Aorta (tissue), 5 donors: ENCODE measurements at places on chromosomes 11 and 22. TPM values are rescaled to one million over a fixed set of nuclear protein-coding genes. Genes with fewer than 3 reads are reported as not detected.

Gene BCO2
- polyA plus RNA-seq, result 13.0 TPM

Gene HRAS
- polyA plus RNA-seq, result 142 TPM

Gene GP1BB
- 8.1 TPM for polyA plus RNA-seq

Gene CTNND1
- polyA plus RNA-seq, result 31.6 TPM

Gene ABTB2
- 2.9 TPM for polyA plus RNA-seq

DNA sequence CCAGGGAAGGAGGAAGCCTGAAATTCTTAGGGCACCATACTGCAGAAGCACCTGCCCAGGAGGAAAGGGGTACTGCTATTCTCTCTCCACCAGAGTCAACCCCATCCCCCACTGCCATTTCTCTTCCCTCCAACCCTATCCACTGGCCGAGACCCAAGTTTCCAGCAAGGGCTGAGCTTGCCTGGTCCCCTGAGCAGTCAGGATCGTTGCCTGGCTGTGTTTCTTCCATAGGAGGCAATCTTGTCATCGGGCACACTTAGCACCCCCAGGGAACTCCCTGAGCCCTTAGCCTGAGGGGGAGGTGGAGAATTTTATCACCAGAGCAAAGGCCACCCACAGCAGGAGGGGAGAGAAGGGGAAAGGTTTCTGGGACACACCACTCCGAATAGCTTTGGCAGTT is 115.8 kb upstream of the NECTIN1 start:
- H3K36me3 ChIP-seq, result no peaks in the 10 kb centered on the region
- H3K27me3 ChIP-seq, result no peaks in the 10 kb centered on the region
- H3K4me1 ChIP-seq, result no peaks in the 10 kb centered on the region
- DNase-seq, result no peak
- no peak overlapping the region for H3K27ac ChIP-seq

- no peak overlapping the region for H3K4me3 ChIP-seq
- DNase-seq, result no peak
- H3K4me1 ChIP-seq, result no peaks in the 10 kb centered on the region
- no peaks in the 10 kb centered on the region for H3K27me3 ChIP-seq
- H3K36me3 ChIP-seq, result no peaks in the 10 kb centered on the region
Measured at GRCh38 chr11:331358-332060, 10.8 kb upstream of the IFITM3 start.

- H3K4me1 ChIP-seq, result no peaks in the 10 kb centered on the region
- no peak overlapping the region for H3K4me3 ChIP-seq
- no peak overlapping the region for H3K27ac ChIP-seq
- peaks cover 4% of the 10 kb centered on the region for H3K36me3 ChIP-seq
- peak; percentile 79 for DNase-seq
Measured at GRCh38 chr22:46791201-46791731, 28.8 kb downstream of the TBC1D22A start.

- no peak for DNase-seq
- H3K27ac ChIP-seq, result no peak overlapping the region
- H3K4me3 ChIP-seq, result no peak overlapping the region
- H3K4me1 ChIP-seq, result no peaks in the 10 kb centered on the region
- no peaks in the 10 kb centered on the region for H3K27me3 ChIP-seq
- no peaks in the 10 kb centered on the region for H3K36me3 ChIP-seq
Measured at GRCh38 chr11:106304274-106304673, 226.8 kb downstream of the AASDHPPT start.

DNA sequence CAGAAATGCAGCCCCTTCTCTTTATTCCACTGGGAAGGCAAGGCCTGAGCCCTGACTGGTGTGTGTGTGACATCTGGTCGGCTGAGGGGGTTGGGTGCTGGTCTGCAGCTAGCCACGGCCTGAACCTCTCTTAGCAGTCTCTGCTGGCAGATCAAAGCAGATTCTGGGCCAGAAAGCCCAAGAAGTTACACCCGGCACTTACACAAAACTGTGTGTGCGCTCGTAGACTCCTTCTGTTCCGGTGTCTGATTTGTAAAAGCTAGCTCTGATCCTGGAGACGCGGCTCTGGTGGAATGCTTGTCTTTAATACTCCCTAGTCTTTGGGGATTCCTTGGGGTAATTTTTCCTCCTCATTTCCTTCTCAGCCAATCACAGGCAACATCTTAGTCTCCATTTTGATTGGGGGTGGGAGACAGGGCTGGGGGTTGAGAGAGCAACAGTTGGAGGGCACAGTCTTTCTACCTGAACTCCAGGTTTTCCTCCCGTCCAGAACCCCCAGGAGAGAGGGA is 5.5 kb downstream of the PKNOX2 start:
- H3K4me3 ChIP-seq, result no peak overlapping the region
- H3K27ac ChIP-seq, result peak overlapping the region; percentile 66
- no peaks in the 10 kb centered on the region for H3K36me3 ChIP-seq
- no peaks in the 10 kb centered on the region for H3K4me1 ChIP-seq

DNA sequence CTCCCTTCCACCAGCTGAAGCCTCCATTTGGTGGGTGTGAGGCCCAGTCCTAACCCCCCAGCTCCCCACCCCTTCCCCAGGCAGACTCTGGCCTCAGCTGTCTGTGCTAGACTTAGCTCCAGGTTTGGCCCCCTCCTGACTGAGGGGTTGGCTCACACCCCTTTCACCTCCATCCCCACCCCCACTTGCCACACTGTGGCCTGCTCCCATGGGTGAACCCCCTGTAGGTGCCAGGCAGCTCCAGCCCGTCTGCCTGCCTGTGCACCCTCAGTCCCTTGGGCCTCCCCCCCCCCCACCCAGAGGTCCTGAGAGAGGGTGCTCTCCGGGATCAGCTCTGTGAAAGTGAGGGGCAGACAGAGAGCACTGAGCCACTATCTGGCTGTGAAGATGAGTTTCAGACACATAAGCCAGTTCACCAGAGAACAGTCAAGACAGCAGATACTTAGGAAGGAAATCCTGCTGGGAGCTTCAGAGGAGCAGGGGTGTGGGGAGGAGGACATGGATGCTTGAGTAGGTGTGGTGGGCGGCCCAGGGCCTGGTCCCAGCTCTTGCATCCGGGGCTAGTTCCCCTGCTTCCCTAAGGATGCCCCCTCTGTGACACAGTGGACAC is 36.2 kb downstream of the PPM1F start:
- no peaks in the 10 kb centered on the region for H3K36me3 ChIP-seq
- no peak for DNase-seq
- H3K27ac ChIP-seq, result no peak overlapping the region
- no peak overlapping the region for H3K4me3 ChIP-seq

GRCh38 chr11:130622141-130622542 is 173.7 kb downstream of the ADAMTS15 start:
- no peaks in the 10 kb centered on the region for H3K27me3 ChIP-seq
- H3K4me3 ChIP-seq, result no peak overlapping the region
- DNase-seq, result no peak
- H3K4me1 ChIP-seq, result no peaks in the 10 kb centered on the region
- no peak overlapping the region for H3K27ac ChIP-seq
- no peaks in the 10 kb centered on the region for H3K36me3 ChIP-seq

DNA sequence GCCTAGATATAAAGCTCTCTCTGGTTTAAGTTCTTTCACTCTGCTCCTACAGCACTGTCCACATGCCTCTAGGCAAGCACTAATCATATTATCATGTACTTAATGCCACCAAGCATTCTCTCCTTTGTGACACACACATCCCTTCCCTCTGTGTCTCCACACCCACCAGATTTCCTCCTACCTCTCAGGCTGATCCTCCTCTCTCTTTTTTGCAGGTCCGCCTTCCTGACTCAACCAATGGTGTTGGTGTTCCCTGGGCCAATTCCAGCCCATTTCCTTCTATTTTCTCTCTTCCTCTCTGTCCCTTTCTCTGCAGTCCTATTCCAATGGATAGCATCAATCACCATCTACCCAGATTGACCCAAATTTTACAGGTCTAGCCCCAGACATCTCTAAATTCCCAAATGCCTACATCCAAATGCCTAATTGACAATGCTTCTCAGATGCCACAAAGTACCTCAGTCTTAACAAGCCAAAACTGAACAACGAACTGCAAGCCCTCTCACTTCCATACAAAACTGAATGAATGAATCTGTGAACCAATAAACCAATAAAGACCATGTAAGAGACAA is 504 bp upstream of the ZNF215 start:
- H3K27me3 ChIP-seq, result no peaks in the 10 kb centered on the region
- DNase-seq, result no peak
- H3K27ac ChIP-seq, result peak overlapping the region; percentile 3
- peaks cover 4% of the 10 kb centered on the region for H3K4me1 ChIP-seq

- no peaks in the 10 kb centered on the region for H3K36me3 ChIP-seq
- H3K27ac ChIP-seq, result no peak overlapping the region
- H3K27me3 ChIP-seq, result no peaks in the 10 kb centered on the region
- no peak for DNase-seq
- no peak overlapping the region for H3K4me3 ChIP-seq
Measured at GRCh38 chr11:4370166-4370565, 2.0 kb upstream of the OR52B4 start.

DNA sequence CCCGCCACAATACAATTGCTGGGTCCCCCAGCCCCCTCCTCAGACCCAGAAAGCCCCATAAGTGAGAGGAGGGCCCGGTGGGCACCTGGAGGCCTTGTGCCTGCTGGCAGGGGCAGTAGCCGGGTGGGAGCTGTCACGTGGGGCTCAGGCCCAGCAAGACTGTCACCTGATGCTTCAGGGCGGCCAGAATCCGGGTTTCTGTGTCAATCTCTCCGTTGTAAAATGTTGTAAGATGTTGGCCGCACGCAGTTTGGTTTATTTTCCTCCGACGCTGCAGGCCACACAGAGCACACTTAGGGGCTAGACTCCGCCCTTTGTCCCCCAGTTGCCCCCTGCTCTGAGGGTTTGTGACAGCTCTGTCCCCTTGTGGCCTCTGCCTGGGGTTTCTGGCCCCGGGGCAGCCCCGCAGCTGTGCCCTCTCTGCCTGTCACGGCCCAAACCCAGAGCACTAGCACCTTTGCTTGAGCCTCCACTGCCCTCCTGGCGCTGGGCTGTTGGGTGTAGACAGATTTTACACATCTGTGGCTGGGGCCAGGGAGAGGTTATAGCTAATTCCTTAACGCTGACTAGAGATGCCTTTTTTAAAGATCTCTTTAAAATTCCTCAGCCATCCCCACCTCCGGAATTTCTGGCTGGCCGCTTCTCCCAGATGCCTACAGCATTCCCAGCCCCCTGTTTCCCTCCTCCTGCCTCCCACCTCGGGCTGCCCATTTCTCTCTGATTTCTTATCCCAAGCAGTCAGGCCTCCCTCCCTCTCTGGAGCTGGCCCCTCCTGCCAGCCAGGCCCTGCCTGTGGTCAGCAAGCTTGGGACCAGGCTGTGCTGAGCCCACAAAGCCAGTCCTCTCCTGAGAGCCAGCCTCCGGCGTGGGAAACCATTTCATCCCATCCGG is 3.2 kb upstream of the PRR5 start:
- DNase-seq, result no peak
- no peak overlapping the region for H3K4me3 ChIP-seq
- H3K27ac ChIP-seq, result no peak overlapping the region
- H3K27me3 ChIP-seq, result no peaks in the 10 kb centered on the region
- H3K4me1 ChIP-seq, result no peaks in the 10 kb centered on the region
- no peaks in the 10 kb centered on the region for H3K36me3 ChIP-seq
